ENCODE measurements at places on chromosomes 13 and 19. TPM values are rescaled to one million over a fixed set of nuclear protein-coding genes. Genes with fewer than 3 reads are reported as not detected.

The SIGLEC9 gene
- total RNA-seq: 0.26 TPM

The TTC9B gene
- 0.79 TPM for total RNA-seq

The RNF225 gene
- total RNA-seq: 0.14 TPM

The RFPL4AL1 gene
- not detected for total RNA-seq

The CRB3 gene
- 4.1 TPM for total RNA-seq

The CYP2S1 gene
- 26.4 TPM for total RNA-seq

The OR4F17 gene
- total RNA-seq: not detected

The IGFL2 gene
- 0.84 TPM for total RNA-seq

The AMH gene
- total RNA-seq: 13.6 TPM

The COG6 gene
- total RNA-seq: 5.3 TPM

The MEGF8 gene
- total RNA-seq: 29.0 TPM

The ZNF837 gene
- 1.7 TPM for total RNA-seq

The ADGRE3 gene
- total RNA-seq: not detected

The LAIR1 gene
- 0.12 TPM for total RNA-seq

The RFPL4A gene
- 0.38 TPM for total RNA-seq

The ZFP30 gene
- 6.0 TPM for total RNA-seq

The IGLON5 gene
- total RNA-seq: not detected

The UGGT2 gene
- 9.6 TPM for total RNA-seq

The RETN gene
- total RNA-seq: not detected

The BEST2 gene
- total RNA-seq: not detected

The CERS4 gene
- total RNA-seq: 4.0 TPM

The PBX4 gene
- total RNA-seq: 1.4 TPM

The BRSK1 gene
- 6.1 TPM for total RNA-seq

Data from A549 treated with CpdA at 1 μM for 4 hours (cell line).